ENCODE measurements at places on chromosomes 4 and X.

- no peak for DNase-seq
These were observed 15.9 kb upstream of the CXCL5 start for GRCh38 chr4:74014332-74014731.

DNA sequence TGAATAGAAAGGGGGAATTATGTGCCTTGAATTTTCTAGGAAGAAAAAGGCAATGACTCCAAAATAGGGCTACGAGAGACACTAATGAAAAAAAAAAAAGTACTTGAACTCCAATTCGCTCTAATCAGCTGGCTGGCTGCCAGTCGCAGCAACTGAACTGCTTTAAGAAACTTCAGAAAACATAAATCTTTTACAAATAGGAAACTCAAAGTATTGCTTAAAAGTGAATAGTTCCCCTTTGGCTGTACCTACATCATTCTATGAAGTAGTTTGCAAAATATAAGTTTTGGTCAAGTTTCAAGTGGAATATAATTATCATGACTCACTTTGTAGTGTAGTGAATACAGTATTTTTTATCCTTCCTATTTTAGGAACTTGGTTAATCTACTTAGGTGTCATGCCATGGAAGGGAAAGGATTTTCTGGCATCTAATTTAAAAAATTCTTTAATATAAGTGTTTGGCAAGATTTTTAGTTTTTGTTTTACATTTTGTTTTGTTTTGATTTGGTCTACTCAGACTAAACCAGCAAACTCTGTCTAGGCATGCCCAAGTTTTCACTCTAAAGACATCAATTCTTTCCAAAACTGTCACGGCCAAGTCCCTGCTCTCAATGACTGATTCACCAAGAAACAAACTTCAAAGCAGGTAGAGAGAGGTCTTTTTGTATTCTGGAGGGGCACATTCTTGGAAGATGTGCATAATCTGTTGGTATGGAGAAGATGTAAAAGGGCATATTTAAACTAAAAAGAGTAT is 382.4 kb upstream of the GALNT7 start:
- no peak for DNase-seq

GRCh38 chrX:111114806-111115205 is 18.8 kb downstream of the PAK3 start:
- DNase-seq = no peak

DNA sequence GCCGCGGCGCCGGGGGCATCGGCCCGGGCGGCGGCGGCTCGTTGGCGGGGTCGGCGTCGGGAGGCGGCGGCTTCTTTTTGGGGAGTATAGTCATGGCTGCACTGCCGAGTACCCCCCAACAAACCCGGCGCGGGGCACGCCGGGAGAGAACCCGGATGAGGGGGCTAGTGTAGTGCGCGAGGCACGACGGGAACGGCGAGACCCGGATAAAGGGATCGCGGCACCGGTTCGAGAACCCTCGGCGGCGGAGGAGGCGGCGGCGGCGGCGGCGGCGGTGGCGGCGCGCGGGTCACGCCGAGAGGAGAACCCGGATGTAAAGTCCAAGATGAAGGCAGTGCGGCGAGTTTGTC is at the start of gene OTUD5:
Gene OTUD5 (minus strand): TSS at position 131 of the 350 bp plus-strand sequence. CDS start 37 bp downstream, at position 94.
- DNase-seq = peak; percentile 50
